ENCODE measurements at places on chromosomes 5 and 9. TPM values are rescaled to one million over a fixed set of nuclear protein-coding genes. Genes with fewer than 3 reads are reported as not detected.

The EQTN gene
- polyA plus RNA-seq, result 0.62 TPM

DNA sequence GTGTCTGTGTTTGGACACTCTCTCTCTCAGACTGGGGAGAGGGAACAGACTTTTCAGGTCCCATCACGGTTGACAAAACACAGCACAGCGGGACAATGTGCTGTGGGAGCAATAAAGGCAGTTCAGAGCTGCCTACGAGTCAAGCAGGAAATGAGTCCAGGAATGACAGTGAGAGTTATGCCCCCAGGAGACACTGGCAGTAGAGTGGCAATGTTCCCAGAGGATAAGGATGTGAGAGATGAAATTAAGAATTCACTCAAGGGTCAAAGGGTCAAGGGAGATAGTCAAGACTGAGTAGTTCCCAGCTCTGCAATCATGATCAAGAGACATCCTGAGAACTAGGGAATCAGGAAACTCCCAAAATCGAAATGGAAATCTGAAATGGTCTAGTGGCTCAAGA is 156.1 kb downstream of the LURAP1L start:
- no peak for DNase-seq

The RETREG1 gene
- 15.7 TPM for polyA plus RNA-seq

The AGXT2 gene
- not detected for polyA plus RNA-seq

DNA sequence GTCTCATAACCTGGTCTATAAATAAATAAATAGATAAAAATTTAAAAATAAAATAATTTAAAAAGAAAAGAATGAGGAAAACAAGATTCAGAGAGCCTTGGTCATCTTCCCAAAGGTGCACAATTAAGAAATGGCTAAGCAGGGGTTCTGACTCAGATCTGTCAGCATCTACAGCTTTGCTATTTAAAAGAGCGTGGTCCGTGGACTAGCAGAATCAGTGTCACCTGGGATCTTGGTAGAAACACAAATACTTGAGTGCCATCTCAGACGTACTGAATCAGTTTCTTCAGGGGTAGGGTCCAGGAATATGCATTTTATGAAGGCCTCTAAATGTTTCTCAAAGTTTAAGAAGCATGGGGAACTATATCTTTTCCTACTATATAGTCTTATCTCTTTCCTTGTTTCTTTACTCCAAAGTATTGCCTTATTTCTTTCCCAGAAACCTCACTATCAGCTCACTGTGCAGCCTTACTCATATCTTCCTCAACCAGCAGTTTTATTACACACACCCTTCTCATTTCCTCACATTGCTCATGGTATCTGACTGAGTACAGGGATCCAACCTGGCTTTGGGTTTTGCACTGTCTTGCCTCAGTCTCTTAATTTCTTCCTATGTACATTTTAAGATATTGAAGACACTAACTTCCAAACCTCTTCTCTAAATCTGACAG is 58.6 kb downstream of the TMC1 start:
- no peak for DNase-seq

GRCh38 chr5:93348231-93348630 is 232.8 kb downstream of the NR2F1-AS1 start:
- DNase-seq, result no peak

DNA sequence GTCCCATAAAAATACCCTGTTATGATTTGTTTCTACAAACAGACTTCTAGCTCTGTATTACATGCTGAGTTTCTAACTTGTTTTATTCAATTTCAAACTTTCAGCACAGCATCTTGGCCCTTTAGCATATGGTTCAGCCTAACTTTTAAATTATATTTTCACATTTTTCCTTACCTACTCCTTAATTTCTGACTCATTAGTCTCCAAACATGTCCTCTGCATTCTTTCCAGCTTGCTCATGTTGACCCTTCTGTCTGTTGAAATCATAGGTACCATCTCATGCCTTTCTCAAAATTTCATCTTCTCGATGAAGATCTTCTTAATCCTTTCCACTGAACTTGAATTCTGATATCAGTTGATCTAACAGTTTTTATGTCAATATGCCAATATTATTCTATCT is 200.9 kb upstream of the RIOK2 start:
- DNase-seq, result no peak

- no peak for DNase-seq
Measured at GRCh38 chr9:32348106-32348695, 36.2 kb upstream of the ACO1 start.

- no peak for DNase-seq
Measured at GRCh38 chr5:38291355-38291754, 33.0 kb downstream of the EGFLAM start.

- no peak for DNase-seq
Measured at GRCh38 chr9:131397100-131397790, 3.4 kb downstream of the PRRC2B start.

- DNase-seq, result no peak
Measured at GRCh38 chr5:107242411-107243219, 428.1 kb downstream of the EFNA5 start.
